Heart left ventricle (tissue), 16 donors: ENCODE measurements at places on chromosomes 3 and 15.

DNA sequence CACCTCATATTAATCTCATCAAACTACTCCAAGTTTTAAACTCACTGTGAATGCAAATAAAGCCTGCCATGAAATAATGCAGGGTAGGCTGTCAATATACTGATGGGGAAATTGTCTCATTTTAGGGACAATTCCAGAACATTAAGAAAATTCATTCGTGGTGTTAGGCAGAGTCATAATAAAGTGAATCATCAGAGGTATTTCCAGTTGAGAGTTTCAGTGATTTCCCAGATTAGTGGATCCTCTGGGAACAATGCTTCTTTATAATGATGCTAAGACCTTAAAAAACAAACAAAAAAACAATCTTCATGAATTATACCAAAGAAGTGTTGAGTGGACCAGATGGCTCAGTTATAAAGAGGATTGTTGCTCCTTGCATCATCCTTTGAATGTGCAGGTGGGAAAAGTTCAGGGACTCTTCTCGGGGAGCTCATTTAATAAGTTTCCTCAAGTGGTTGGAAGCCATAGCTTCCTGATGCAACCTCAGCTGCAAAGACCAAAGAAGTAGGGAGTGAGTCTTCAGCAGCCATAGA lies 360.9 kb upstream of the TRIM42 start:
- DNase-seq: no peak

- peak; percentile 54 for DNase-seq
These were observed 513 bp downstream of the VGLL4 start for GRCh38 chr3:11643201-11643603.

- DNase-seq: no peak
These were observed 326.1 kb downstream of the LPP start for GRCh38 chr3:188480011-188480410.

GRCh38 chr3:112561484-112561733 lies 353 bp downstream of the ATG3 start:
- DNase-seq: no peak

DNA sequence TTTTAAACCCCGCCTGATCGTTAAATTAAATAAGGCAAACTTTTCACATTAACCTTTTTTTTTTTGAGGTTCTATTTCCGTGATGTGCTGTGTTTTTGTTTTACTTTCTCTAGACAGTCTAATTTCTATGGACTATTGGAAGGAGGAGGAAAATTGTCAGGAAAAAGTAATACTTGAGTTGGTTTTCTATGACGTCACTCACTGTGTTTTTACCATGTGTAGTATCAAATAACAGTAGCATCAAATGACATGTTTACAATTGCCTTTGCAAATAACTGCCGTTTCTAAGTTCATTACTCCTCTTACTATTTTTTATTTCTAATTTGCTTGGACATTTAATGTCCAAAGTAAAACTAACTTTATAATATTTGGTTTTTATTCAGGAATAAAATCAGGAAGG lies 32.3 kb downstream of the MYO1E start:
- DNase-seq: no peak

- DNase-seq: no peak
These were observed 154.4 kb downstream of the PEX5L start for GRCh38 chr3:179882292-179882691.

DNA sequence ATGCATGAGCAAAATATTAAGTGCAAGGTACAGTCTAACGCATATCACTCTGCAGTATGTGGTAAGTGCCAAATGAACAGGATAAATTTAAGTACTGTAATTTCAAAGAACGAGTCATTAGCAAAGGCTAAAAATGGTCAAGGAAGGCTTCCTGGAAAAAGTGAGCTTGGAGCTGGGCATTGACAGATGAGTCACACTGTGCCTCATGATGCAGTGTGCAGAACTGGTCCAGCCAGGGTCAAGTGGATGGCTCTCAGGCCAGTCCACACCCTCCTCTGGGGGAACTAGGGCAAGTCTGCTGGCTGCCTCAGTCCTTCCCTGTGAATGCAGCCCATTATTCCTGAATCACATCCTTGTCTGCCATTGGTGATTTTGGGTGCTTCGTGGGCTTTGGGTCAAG lies 76.3 kb downstream of the CACNA1D start:
- DNase-seq: no peak

DNA sequence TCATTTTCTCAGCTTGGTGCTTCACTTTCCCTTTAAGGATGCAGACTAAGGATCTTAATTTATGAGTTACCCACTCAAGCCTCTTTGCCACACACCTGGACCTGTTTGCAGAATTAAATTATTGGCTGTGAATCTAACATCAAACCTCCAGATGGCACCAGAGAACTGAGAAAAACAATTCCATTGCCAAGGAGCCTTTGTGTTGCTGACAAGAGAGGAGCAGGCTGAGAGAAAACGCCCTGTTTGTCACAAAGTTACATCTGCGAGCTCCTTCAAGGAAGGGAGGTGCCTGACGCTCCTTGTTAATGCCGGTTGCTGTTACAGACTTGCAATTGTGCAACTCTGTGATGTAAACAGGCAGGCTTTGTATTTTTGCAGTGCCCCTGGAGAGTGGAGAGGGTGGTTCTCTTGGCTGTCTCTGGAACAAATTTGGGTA lies 36.3 kb upstream of the TMC3 start:
- no peak for DNase-seq

DNA sequence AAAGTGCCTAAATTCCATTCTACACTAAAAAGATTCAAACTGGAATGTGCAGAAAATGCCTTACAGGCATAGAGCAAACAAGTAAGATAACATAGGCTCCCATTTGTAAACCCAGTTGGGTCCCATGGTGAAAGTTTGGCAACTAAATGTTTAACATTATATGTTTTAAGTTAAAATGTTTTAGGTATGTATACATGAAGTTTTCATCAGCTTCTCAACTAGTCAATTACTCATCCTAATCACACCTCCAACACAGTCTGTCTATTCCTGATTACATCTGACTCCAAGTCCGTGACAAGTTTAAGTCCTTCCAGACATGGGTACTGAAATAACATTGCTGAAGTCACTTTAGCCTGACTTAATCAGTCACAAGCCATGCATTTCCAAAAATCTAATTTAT lies 25.0 kb downstream of the MYLK start:
- DNase-seq: no peak

DNA sequence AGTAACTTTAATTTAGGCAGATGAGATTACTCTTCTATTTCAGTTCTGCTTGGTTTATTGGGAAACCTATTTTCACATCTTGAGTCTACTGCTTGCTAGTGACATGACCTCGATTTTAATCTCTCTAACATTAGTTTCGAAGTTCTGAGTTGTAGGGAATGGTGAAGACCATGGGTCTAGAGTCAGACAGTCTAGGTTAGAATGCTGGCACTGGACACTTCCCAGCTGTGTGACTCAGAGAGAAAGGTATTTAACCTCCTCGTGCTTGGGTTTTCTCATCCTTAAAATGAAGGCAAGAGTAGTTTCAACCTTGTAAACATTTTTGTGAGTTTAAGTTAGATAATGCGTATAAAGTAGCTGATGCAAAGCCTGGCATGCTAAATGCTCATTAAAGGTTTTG lies 422.1 kb downstream of the GRM7 start:
- no peak for DNase-seq

- DNase-seq: no peak
These were observed 152.9 kb upstream of the RGMA start for GRCh38 chr15:93241696-93242585.

- no peak for DNase-seq
These were observed 71.3 kb upstream of the THSD4 start for GRCh38 chr15:71044006-71044405.

DNA sequence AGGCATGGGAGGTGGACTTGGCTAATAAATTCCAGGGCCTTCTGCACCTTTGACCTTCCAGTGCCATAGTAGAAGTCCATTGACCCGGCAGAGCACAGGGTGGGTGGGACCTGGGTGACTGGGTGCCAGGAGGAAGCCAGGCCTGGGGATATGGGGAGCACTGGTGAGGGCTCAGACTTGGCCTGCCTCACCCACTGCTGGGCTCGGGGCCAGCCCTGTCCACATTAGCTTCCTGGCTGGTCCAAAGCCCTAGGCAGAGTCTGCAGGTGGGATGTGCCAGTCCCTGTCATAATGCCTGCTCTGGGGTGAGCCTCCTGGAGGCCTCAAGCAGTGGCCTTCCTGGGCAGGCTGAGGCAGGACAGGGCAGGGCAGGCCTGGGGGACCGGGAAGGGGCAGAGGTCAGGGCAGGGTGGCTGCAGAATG lies 38.1 kb upstream of the CHRNB4 start:
- DNase-seq: no peak

DNA sequence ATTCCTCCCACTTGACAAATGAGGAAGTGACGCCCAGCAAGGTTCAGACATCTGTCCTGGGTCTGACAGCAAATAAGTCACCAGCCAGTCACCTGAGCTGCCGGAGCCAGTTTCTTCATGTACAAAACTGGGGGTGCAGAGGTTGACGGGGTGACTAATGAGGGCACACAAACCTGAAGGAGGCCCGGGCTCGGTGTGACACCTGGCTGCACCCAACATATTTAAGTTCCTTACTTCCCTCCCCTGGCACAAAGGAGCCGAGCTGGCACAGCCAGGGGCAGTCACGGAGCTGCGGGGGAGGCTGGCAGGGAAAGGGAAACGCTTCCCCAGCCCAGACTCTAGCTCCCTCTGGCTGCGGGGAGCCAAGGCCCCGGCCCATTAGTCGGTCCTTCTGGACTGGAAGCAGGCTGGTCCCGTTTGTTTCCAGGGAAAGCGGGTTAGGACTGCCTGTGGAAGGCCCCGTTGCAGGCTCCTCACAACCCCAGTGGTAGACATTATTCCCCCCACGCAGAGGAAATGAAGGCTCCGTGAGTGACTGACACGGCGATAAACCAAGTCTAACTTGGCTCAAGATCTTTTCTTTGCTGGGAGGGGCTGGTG lies 2.3 kb downstream of the FBXL22 start:
- DNase-seq: peak; percentile 63

GRCh38 chr3:12758025-12758781 lies 856 bp downstream of the TMEM40 start:
- DNase-seq: peak; percentile 30

- DNase-seq: no peak
These were observed 42.2 kb downstream of the KLF15 start for GRCh38 chr3:126314790-126315658.

- peak; percentile 31 for DNase-seq
These were observed 332.1 kb downstream of the ARRDC4 start for GRCh38 chr15:98292442-98293240.

- DNase-seq: no peak
These were observed 103.1 kb upstream of the CCDC39 start for GRCh38 chr3:180782195-180782984.

DNA sequence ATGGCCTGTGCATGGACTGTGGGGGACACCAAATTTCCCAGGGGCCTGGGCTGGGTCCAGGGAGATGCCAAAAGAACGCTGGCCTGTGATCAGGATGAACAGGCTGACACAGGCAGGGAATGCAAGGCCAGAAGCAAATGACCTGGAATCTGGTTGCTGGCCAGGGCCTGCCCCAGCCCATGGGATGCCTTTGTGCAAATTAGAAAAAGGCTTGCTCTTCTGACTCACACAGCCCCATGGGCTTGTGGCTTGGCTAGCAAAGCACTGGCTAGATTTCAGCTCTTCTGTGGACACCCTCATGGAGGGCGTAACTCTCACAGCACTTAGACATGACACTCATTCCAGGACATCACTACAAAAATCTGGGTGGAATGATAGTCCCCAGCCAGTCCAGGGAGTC lies 356.0 kb downstream of the SHQ1 start:
- DNase-seq: peak; percentile 68

- DNase-seq: no peak
These were observed 155.1 kb downstream of the MAGI1 start for GRCh38 chr3:65883613-65884012.

- no peak for DNase-seq
These were observed 35.4 kb downstream of the SAXO2 start for GRCh38 chr15:82298032-82298431.

DNA sequence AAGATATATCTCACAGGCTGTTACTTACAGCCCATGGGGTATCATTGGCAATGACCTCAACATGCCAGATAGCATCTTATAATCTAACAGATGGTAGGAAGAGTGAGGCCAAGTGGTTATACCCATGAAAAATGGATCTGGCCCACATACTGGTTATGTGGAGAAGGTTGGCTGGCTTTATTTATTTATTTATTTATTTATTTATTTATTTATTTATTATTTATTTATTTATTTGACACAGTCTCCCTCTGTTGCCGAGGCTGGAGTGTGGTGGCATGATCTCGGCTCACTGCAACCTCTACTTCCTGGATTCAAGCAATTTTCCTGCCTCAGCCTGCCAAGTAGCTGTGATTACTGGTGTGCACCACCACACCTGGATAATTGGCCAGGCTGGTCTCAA lies 11.6 kb downstream of the FBXO40 start:
- no peak for DNase-seq

DNA sequence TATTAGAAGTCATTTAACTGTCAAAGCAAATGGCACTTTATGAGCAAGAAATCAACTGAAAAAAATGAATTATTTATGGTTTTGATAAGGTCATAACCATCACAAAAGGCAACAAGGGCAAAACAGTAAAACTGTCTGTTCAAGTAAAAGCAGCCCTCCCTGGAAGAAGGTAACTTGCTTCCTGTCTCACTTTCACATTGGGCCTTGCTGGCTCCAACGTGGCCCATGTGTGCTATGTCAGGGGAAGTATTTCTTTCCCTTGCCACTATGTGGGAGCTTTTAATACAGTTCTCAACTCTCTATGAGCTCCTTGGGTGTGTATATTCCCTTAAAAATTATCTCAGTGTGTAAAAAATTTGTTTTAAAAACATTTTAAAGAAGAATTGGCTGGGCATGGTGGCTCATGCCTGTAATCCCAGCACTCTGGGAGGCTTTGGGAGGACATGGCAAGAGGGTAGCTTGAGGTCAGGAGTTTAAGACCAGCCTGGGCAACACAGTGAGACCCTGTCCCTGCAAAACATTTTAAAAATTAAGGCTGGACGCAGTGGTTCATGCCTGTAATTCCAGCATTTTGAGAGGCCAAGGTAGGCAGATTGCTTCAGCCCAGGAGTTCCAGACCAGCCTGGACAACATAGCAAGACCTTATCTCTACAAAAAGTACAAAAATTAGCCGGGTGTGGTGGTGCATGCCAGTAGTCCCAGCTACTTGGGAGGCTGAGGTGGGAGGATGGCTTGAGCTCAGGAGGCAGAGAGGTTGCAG lies 45.2 kb upstream of the TJP1 start:
- no peak for DNase-seq

- DNase-seq: no peak
These were observed 44.9 kb upstream of the FURIN start for GRCh38 chr15:90823455-90823974.

- no peak for DNase-seq
These were observed 10.3 kb upstream of the RYK start for GRCh38 chr3:134260987-134261386.

GRCh38 chr3:55203006-55203405 lies 275.1 kb upstream of the LRTM1 start:
- DNase-seq: no peak

GRCh38 chr15:89197503-89197971 lies 23.8 kb downstream of the RLBP1 start:
- DNase-seq: no peak

GRCh38 chr15:80380154-80380553 lies 24.0 kb upstream of the ARNT2 start:
- no peak for DNase-seq

GRCh38 chr15:59521443-59521842 lies 83.5 kb downstream of the FAM81A start:
- DNase-seq: no peak

GRCh38 chr3:137222736-137223225 lies 265.0 kb downstream of the IL20RB start:
- no peak for DNase-seq
